ENCODE measurements at places on chromosomes 4 and X.

DNA sequence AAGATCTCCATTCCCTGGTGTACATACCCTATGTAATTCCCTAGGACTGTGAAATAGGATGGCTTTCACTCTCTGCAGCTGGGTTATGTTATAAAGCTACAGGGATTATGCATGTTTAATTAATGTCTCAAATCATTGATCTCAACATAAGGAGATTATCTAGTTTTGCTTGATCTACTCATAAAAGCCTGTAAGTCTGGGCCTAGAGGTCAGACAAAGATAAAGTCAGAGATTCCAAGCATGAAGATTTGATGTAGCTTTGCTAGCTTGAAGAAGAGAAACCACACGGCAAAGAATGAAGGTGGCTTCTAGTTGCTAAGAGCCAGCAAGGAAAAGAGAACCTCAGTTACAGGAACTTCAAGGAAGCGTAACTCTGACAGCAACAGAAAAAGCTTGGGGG is 456.9 kb downstream of the CCSER1 start:
- DNase-seq: no peak

- peak; percentile 6 for DNase-seq
Observed at GRCh38 chrX:108001218-108001814, 19.1 kb upstream of the TEX13B start.

DNA sequence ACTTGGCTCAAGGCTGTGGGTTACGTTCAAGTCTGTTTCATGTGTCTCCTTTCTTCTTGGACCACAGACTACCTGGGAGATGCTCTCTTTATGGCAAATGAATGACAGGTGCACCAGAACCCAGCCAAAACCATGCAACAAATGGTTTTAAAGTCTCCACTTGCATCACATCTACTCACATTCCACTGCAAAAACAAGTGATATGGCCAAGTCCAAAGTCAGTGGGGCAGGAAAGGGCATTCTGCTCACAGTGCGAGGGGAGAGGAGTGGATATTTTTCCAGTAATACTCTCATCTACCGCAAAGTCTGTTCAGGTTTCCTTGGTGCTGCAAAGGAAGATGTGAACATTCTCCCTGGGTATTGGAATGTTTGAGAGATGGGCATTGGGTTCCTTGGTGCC is 120.5 kb downstream of the UCHL1 start:
- DNase-seq: no peak

- DNase-seq: no peak
Observed at GRCh38 chr4:180081072-180081471, 2162.1 kb upstream of the TENM3 start.

DNA sequence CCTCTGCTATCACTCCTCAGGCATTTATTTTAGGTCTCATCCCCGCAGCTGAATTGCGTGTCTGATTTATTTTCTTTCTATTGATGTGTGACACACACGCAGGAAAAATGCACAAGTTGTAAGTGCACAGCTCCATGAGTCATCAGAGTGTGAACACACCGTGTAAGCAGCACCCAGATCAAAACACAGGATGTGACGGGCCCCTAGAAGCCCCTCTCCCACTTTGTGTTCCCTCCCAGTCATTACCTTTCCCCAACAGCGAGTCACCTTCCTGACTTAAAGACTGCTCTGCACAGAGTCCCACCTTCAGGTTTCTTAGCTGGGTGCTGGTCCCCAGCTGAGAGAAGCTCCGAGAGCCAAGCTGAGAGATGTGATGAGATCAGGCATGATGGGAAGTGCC is 436.7 kb downstream of the MID1IP1 start:
- DNase-seq: no peak

- DNase-seq: no peak
Observed at GRCh38 chr4:122759639-122760310, 27.3 kb downstream of the BBS12 start.

GRCh38 chr4:102500696-102501446 is at the start of gene NFKB1:
TSS of gene NFKB1 (plus strand) at chr4:102501359. CDS start at chr4:102525519, 24,160 bp downstream.
- peak; percentile 96 for DNase-seq

- DNase-seq: no peak
Observed at GRCh38 chr4:55807556-55807955, 12.0 kb upstream of the EXOC1L start.

GRCh38 chr4:98610926-98611676 is 47.3 kb downstream of the TSPAN5 start:
- DNase-seq: no peak

- DNase-seq: no peak
Observed at GRCh38 chr4:95013236-95013635, 255.5 kb downstream of the BMPR1B start.

- no peak for DNase-seq
Observed at GRCh38 chr4:142743121-142743825, 102.8 kb downstream of the INPP4B start.

- no peak for DNase-seq
Observed at GRCh38 chr4:8323947-8324555, 54.5 kb downstream of the HTRA3 start.

DNA sequence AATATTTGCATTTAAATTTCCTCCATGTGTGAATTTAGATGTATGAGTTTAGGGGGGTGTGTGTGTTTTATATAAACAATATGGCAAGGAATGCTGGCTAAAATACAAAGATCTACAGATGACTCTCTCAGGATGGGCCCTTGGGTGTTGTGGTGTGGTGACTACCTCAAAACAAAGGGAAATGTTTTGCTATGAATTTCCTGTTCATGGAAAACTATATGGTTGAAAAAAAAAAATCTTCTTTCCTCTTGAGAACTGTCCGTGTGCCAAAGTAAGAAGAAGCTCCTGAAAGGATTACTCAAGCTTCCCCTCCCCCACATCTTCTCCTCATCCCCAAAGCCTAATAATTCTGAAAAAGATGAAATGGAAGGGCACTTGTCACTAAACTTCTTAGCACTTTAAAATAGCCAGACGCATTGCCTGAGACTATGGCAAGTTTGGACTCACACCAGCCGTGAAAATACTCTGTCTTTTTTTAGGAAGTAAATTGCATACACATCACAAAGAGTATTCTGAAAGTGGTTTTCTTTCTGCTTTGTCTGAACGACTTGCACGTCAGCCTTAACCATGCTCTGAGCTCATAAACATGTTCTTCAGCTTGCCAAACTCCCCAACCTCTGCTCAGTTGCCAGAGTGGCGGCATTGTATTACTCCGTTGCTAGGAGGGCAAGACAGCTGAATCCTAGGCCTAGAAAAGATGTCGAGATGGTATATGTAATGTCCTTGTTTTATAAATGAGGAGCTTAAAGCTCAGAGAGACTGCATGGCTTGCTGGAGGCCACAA is 250.4 kb upstream of the JADE1 start:
- DNase-seq: no peak

DNA sequence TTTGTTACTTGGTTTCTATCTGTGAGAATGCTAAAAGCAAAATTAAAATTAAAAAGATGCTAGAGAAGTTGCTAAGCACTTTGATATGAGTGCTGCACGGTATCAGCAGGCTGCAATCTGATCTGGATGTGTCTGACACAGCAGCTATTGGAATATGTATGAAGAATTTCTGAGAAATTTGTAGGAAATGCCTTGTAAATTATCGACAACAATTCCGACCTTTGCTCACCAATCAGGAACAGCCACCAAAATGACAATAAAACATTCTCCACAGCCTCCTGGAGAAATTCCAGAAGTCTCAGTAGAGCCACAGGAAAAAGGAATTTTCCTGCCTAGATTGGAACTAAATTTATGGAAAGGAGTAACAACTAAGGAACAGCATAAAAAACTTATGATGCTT is 82.5 kb downstream of the TIGD2 start:
- DNase-seq: no peak

DNA sequence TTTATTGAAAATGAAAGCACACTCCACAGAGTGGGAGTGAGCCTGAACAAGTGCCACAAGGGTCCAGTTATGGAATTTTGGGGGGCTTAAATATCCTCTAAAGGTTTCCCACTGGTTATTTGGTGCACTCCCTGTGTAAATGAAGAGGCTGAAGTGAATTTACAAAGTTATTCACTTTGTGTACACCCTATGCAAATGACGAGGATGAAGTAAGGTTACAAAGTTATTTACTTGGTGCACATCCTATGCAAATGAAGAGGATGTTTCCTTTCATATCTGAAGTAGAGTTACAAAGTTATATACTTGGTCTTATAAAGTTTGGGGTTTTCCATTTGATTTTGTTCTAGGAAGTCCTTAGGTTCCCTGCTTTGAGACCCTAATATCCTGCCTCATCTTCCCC is 13.1 kb downstream of the NLRP2B start:
- no peak for DNase-seq

DNA sequence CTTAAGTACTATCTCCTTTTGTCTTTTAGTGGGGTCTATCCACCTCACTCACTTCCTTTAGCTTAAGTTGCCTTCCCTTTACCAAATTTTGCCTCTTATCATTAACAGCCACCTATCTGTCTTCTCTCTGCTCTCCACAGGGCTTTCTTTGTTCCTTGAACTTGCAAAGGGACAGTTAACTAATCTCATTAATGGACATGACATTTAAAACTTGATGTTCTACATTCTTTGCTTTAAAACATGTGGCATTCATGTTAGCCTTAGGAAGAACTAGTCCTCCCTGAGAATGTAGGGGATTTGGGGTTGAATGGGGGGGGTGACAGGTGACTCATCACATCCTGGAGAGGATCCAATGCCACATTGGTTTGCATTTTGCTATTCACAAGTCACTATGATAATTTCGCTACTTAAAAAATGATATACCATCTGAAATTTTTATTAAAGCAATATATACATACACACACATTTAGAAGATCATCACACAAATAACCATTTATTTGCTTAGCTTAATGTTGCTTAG is 41.0 kb upstream of the DMD start:
- DNase-seq: no peak

GRCh38 chr4:143435955-143436354 is 77.5 kb upstream of the SMARCA5 start:
- no peak for DNase-seq

- no peak for DNase-seq
Observed at GRCh38 chrX:65607070-65607742, 60.2 kb upstream of the MSN start.

GRCh38 chrX:2251211-2251610 is 249.6 kb downstream of the DHRSX start:
- no peak for DNase-seq

GRCh38 chr4:52716364-52717151 is 34.7 kb downstream of the ERVMER34-1 start:
- no peak for DNase-seq

DNA sequence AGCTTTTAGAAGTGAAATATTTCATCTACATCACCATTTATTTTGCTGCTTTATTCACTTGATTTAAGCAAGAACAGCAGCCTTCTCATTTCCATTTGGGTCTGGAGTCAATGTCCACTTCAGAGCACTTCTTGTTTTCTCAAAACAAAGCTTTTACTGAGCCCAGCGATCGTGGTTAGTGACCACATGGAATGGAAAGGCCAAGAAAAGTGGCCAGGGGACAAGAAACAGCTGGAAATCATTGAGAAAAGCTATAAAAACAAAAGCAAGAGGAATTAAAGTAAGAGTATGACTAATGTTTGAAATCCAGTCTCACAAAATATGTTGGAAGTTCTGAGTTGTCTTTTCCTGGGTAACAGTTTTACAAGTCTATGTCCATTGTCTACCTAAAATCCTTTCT is 328.4 kb upstream of the INTU start:
- no peak for DNase-seq

DNA sequence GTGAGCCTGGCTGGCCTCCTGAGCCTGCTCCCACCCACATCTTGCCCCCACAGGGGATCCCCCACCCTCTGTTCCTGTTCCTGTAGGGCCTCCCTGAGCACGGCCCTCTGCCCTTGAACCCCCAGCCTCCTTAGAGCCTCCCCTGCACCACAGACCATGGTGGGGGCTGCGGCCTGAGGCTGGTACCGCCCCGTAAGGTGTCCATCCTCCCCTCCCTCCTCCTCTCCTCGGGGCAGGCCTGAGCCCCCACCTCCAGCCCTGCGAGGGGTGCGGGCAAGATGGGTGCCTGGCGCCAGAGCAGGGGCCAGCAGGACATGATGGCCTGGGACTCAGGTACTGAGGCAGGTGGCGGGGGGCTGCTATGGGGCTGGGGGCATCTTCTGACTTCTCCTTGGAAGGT is 28.4 kb upstream of the FGFR3 start:
- DNase-seq: no peak

- DNase-seq: no peak
Observed at GRCh38 chr4:40466789-40467188, 131.7 kb downstream of the CHRNA9 start.

GRCh38 chrX:750263-750662 is 119.7 kb downstream of the SHOX start:
- DNase-seq: no peak

- DNase-seq: no peak
Observed at GRCh38 chrX:7690842-7691241, 152.1 kb upstream of the VCX start.

DNA sequence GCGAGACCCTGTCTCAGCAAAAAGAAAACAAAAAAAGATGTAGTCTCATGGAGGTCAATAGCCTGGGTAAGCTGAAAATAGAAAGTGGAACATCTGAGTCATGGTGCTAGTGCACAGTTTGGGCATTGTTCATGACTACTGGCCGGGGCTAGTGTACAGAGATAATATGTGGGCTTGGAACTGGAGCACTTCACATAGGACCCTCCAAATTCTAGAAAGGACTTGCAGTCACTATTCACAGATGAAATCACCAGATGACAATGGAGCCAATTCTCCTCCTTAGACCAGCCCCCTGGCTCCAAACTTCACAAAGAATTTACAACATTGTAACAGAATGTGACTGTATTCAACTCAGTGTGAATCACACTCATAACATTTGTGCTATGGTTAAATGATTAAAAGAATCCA is 367.8 kb upstream of the SLC7A11 start:
- DNase-seq: no peak

GRCh38 chrX:38636949-38637819 is 75.8 kb downstream of the TSPAN7 start:
- no peak for DNase-seq

DNA sequence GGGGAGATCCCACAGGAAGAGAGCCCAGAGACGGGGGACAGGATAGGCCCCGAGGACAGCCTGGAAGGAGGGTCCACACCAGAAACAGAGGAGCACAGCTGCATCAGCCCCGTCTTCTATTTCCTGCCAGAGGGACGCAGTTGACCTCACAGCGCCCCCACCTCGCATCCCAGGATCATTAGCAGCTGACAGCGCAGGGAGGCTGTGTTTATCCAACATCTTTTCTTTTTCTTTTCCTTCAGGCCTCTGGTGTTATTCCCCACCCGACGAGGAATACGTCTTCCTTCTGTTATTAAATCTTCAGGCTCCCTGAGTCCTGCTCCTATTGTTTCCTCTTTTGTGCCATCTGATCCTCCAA is 75.4 kb downstream of the DCHS2 start:
- no peak for DNase-seq

DNA sequence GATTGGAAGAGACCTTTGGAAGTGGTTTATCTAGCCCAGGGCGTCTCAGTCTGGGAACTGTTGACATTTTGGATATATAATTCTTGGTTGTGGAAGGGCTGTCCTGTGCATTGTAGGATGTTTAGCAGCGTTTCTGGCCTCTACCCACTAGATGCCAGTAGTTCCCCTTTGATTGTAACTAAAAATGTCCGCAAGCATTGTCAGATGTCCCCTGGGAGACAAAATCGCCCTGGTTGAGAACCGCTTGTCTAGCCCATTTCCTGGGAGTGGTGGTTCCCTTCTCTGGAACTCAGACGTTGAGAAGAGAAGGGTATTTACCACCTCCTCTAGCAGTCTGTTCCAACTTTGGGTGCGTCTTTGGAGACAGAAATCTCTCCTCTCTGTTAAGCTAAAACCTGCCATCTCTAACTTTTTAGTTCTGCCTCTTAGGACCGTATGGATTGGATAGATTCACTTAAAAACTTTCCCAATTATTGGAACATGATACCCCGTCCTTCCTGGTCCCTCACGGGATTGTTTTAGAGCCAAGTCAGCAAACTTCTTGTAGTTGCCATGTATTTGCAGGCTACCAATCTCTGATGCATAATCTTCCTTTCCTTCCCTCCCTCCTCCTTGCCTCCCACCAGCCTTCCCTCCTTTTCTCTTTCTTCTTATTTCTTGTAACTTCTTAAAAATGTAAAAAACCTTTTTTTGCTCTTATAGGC is 13.9 kb downstream of the TMEM165 start:
- no peak for DNase-seq

Data from inflammatory macrophage treated with lipopolysaccharide for 1 hour (primary cell).